ENCODE measurements at places on chromosomes 4 and X. TPM values are rescaled to one million over a fixed set of nuclear protein-coding genes. Genes with fewer than 3 reads are reported as not detected.

Gene PAGE4
- total RNA-seq = not detected

Gene HELT
- not detected for total RNA-seq

Gene SHISA3
- 0.17 TPM for total RNA-seq

Gene MAGEB17
- total RNA-seq = not detected

Gene CT45A5
- not detected for total RNA-seq

Gene BGN
- 10.5 TPM for total RNA-seq
